ENCODE measurements at places on chromosomes 2 and 18.

GRCh38 chr2:209960676-209961630, 41.5 kb upstream of the RPE start:
- no peak for DNase-seq

DNA sequence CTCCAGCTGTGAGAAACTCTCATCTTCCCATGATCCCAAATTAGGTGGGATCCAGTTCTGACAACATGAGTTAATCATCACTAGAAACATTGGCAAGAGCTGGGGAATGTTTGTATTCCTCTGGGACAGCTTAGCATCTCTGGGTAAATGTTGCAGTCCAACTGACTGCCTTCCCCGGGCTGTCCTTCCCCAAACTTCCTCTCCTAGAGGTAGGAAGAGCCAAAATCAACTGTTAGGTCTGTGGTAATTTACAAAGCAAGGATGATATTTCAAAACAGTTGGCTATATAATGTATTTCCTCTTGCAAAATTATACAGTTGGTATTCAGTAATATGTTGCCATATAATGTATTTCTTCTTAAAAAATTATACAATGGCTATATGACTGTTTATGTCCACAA, 148.5 kb downstream of the MGAT5 start:
- DNase-seq: no peak

DNA sequence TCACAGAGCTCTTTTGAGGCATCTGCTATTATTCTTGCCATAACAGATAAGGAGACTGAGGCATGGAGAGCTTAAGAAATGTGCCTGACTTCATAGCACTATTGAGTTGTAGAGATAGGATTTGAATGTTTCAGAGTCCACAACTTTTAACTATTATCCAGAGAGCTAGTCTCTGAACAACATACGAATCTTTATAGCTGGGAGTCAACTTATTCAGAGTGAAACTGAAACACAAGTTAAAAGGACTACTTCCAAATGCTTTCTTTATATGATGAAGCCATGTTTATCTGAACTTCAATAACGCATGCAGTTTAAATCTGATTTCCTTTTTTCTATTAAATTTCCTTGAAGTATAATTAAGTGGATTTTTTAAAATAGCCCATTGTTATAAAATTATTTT, 268.8 kb downstream of the IKZF2 start:
- no peak for DNase-seq

DNA sequence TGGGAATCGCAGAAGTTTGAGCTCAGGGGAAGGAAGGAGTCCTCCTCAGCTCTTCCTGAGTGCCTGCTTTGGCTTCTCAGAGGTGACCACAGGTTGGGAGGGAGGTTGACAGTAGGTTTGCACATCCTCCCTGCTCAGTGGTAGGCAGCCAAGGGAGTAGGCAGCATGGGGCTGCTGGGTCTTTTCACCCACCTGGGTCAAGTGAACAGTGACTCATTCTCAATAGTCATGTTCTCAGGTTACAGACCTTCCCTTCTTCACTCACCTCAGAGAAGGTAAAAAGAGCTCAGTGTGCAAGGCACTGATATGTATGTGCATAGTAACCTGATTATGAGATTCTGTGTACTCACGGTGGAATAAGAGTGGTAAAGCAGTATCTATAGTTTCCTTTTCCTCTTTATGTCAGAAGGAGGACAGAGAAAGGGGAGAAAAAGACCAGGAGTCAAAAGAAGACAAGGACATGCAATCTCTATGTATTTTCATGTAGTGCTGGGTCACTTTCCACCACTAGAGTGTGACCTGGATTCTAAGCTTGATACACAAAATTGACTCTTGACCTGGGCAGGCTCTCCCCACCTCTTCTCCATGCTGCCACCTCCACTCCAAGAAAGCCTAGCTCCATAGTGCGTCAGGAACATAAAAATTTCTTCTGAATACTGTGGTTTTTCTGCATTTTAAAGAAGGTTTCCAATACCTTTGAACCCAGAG, 36.5 kb upstream of the ASNSD1 start:
- no peak for DNase-seq

DNA sequence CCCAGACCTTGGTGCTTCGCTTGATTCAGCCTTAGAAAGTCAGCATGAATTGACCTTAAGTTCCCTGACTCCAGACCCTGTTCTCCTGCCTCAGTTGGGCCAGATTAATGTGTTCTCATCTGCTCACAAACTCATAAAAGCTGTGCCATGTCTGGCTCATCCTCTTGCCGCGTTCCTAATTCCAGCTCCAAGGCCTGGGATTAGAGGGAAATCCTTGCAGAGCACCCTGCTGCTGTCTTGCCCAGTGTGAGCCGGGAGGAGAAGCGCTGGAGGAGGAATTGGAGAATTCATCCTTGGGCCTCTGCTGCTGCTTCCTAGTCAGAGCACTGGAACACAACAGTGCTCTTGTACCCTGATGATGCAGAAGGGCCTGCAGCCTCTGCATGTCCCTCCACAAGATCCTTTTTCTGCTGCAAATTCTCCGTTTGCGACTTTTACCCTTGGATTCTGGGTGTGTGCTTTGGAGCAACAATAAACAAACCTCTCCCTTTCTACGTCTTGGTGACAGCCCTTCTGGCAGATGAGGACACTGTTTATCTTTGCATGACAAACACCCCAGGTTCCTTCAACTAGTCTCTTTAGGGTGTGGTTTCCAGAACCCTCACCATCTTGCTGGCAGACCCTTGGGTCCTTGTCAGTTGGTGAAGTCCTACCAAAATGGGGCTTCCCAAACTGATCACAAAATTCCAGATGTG, 46.9 kb upstream of the CNGA3 start:
- no peak for DNase-seq

- DNase-seq: no peak
These were observed 14.4 kb downstream of the CTIF start for GRCh38 chr18:48553236-48553635.

DNA sequence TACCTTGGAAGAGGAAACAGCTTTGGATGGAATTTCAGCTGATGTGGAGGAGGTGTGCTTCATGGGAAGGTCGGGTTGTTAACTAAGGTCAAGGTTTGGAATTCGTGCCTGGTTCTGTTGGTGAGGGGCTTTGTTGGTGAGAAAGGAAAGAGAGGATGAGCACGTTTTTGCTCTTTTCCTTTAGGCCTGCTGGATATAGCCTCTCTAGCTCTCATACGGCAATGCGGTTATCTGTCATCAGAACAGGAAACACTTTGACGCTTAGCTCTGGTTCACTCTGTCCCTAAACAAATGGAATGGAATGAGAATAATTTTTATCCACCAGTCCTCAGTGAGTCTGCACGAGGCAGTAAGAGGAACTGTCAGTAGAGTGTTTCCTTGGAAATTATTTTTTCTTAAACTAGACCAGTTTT, 169.7 kb upstream of the NOSTRIN start:
- DNase-seq: no peak

DNA sequence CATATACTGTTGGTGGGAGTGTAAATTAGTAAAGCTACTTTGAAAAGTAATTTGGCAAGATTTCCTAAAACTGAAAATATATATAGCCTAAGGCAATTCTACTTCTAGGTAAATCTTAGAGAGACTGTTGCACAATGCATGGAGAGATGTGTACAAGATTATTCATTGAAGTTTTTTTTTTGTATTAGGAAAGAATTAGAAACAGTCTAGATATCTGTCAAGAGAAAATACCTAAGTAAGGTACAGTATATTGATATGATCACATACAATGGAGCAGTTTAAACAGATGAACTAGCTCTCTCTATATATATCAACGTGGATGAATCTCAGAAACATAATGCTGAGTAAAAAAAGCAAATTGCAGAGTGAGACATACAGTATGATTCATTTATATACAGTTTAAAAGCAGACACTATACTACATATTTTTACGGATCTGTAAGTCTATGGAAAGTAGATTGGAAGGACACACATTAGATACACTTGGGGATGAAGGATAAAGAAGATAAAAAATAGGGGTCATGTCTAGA, 59.3 kb upstream of the ACVR1 start:
- no peak for DNase-seq

DNA sequence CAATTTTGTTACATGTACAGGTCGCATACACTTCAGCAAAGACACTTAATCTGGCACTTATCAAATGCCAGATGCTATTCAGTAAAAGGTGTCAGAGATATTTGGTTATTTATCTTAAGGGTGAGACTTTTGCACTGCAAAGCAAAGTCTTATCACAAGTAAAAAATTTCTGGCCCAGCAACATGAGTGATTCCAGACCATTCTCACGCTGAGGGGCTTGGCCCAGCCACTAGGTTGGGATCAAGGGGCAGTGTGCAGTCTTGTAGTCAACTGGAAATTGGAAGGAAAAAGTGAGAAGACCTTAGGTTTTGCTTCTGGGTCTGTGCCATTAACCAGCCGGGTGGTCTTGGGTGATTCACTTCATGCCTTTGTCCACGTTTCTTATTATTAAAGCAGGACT, 181.6 kb downstream of the RNF144A start:
- no peak for DNase-seq

- DNase-seq: no peak
These were observed 49.2 kb upstream of the GPR155 start for GRCh38 chr2:174535757-174536703.

- DNase-seq: no peak
These were observed 31.4 kb downstream of the GRHL1 start for GRCh38 chr2:9982891-9983290.

GRCh38 chr2:128593518-128593878, 274.8 kb upstream of the HS6ST1 start:
- no peak for DNase-seq

- DNase-seq: no peak
These were observed 10.6 kb downstream of the CUL3 start for GRCh38 chr2:224574423-224575084.

- no peak for DNase-seq
These were observed 280.6 kb downstream of the PTGR3 start for GRCh38 chr18:74928194-74928968.

- DNase-seq: no peak
These were observed 1.9 kb upstream of the CFAP53 start for GRCh38 chr18:50268022-50268747.

GRCh38 chr2:20111311-20112131, 60.1 kb upstream of the LAPTM4A start:
- no peak for DNase-seq

- DNase-seq: no peak
These were observed 37.7 kb upstream of the RNF103 start for GRCh38 chr2:86661333-86661732.

- DNase-seq: no peak
These were observed 37.5 kb upstream of the NPAS2 start for GRCh38 chr2:100782380-100782878.

DNA sequence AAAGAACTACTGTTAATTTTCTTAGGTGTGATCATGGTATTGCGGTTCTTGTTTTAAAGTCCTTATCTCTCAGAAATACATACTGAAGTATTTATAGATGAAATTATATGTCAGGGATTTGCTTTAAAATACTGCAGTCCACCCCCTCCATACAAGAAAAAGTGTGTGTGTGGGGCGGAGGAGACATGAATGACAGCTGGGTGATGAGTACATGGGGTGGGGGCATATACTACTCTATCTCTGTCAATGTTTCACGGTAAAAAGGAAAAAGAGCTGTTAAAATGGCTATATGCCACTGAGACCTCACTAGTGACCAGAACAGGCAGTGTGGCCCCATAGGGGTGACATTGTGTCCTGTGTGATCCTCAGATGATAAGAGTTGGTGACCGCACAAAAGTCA, 54.1 kb downstream of the SPRED2 start:
- DNase-seq: no peak

All from amniotic stem cell (primary cell).